ENCODE measurements at places on chromosomes 1 and 21. TPM values are rescaled to one million over a fixed set of nuclear protein-coding genes. Genes with fewer than 3 reads are reported as not detected.

The ETV3L gene
- not detected for total RNA-seq

The TDRD10 gene
- 0.28 TPM for total RNA-seq

The MATN1 gene
- 0.28 TPM for total RNA-seq

The EXTL2 gene
- 36.8 TPM for total RNA-seq

The ALX3 gene
- not detected for total RNA-seq

The TTLL10 gene
- not detected for total RNA-seq

The RHBDL2 gene
- total RNA-seq: 1.2 TPM

The AMY2B gene
- 1.5 TPM for total RNA-seq

The LIN28A gene
- not detected for total RNA-seq

The MYOG gene
- not detected for total RNA-seq
